ENCODE measurements at places on chromosomes 2 and 18.

DNA sequence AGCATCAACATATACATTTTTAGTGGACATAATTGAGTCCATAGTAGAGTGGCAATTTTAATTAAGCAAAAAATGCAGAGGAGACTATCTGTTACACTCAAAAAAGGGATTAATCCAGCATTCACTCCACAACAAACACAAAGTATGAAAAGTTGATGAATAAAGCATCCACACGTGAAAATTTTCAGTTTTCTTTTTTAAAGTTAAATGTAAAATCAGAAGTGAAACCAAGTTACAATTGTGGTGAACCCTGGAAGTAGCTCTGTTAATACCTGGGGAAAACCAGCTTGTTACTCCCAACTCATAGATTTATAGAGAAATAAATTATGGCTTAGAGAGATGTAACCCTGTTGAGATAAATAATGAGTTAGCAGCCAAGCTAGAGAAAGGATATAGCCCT lies 807.8 kb downstream of the TRIB2 start:
- H3K4me1 ChIP-seq: no peaks in the 10 kb centered on the region
- no peak overlapping the region for H3K27ac ChIP-seq
- no peak for DNase-seq
- no peak overlapping the region for H3K4me3 ChIP-seq

DNA sequence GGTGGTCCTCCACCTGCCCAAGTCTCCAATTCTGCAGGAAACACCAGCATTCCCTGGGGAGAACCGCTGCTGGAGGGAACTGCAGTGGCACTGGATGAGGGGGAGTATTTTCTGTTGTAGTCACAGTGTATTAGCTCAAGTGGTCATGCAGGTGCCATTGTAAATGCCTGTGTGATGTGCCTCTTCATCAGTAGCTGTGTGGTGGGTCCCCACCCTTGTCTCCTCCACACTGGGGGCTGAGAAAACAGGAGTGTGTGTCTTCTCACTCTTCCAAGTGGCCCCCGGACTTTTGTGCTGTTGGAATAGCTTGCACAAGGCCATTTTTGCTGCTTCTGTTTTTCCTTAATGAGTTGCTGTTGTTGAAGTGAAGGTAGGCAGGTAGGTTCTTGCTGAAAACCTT lies 8.7 kb downstream of the NCK2 start:
- no peaks in the 10 kb centered on the region for H3K27me3 ChIP-seq
- peak overlapping the region; percentile 75 for H3K27ac ChIP-seq
- DNase-seq: no peak
- H3K4me3 ChIP-seq: peak overlapping the region; percentile 49

- no peak for DNase-seq
- no peak overlapping the region for H3K4me3 ChIP-seq
- H3K36me3 ChIP-seq: no peaks in the 10 kb centered on the region
These were observed 5.0 kb downstream of the MAL start for GRCh38 chr2:95030496-95030895.

- H3K27me3 ChIP-seq: peaks cover 2% of the 10 kb centered on the region
- no peak for DNase-seq
- peaks cover 2% of the 10 kb centered on the region for H3K4me1 ChIP-seq
- no peaks in the 10 kb centered on the region for H3K36me3 ChIP-seq
- no peak overlapping the region for H3K27ac ChIP-seq
- no peak overlapping the region for H3K4me3 ChIP-seq
These were observed 148.2 kb downstream of the ESCO1 start for GRCh38 chr18:21452276-21452780.

DNA sequence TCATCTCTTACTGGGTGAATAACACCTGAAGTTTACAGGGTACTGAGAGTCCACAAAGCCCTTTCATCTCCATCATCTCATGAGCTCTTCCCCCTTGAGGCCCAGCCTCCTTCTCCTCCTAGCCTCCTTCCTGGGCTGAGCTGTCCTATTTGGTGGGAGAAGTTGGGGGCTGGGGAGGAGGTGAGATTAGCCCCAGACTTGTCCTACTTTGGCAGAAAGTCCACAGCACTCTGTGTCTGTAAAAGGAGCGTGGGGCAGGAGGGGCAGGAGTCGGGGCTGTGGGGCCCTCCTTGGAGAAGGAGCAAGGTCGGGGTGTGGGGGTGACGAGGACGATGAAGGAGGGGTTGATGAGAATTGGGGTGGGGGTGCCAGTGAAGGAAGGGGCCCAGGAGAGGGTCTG lies 10.0 kb upstream of the DES start:
- H3K4me1 ChIP-seq: no peaks in the 10 kb centered on the region
- no peaks in the 10 kb centered on the region for H3K36me3 ChIP-seq
- H3K27me3 ChIP-seq: peaks cover 19% of the 10 kb centered on the region
- DNase-seq: no peak
- H3K27ac ChIP-seq: no peak overlapping the region
- no peak overlapping the region for H3K4me3 ChIP-seq
